ENCODE measurements at places on chromosomes 3 and 15.

- no peak for DNase-seq
Observed at GRCh38 chr3:112364291-112364690, 31.3 kb downstream of the CD200 start.

GRCh38 chr15:51382787-51383186 lies 41.3 kb downstream of the GLDN start:
- DNase-seq, result no peak

GRCh38 chr3:41652931-41653330 lies 309.0 kb downstream of the ULK4 start:
- DNase-seq, result no peak

- no peak for DNase-seq
Observed at GRCh38 chr15:70354346-70354905, 256.7 kb upstream of the TLE3 start.

GRCh38 chr15:89143503-89144162 lies 55.4 kb downstream of the ABHD2 start:
- no peak for DNase-seq

DNA sequence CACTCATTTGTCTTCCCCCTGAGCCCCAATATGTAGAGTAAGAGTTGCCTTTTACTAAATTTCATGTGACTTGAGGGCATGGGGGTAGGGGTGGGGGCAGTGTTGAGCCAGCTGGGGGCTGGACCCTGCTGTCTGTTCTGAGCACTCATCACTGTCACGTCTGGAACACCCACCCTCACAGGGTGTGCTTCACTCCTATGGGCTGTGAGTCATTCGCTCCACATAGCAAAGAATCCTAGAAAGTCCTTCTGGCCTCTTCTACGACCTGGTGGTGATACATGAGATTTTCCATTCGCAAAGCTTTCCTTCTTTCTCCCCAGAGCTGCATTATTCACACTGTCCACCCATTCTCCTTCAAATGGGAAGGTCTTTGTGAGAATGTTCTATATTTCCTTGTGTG lies 43.6 kb upstream of the MGLL start:
- DNase-seq, result no peak

All from stimulated activated CD8-positive, alpha-beta memory T cell treated with anti-CD3 and anti-CD28 coated beads, Interleukin-15, amount 100 ng/mL, for 24 hours (primary cell).